ENCODE measurements at places on chromosomes 1 and 21.
A peak's percentile ranks its signal among the peaks of the same experiment; 100 is the strongest.

DNA sequence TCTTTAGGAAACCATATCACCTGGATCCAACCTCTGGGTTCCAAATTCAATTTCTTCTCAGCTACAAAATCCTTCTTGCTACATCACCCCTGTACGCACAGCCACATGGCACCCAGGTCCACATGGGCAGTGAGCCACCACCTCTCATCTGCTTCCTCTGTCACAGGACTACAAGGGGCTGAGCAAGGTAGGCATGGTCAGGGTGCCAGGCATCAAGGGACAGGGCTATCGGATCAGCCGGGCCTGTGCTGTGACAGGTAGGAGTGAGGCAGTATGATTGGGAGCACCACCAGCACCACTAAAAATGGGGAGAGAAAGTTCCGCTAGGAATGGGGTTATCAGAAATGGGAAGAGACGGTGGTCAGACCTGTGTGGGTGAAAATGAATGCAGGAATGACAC, 29.4 kb downstream of the S100A6 start:
- no peak for DNase-seq

GRCh38 chr1:115593365-115594259, 48.2 kb upstream of the VANGL1 start:
- no peak for DNase-seq

DNA sequence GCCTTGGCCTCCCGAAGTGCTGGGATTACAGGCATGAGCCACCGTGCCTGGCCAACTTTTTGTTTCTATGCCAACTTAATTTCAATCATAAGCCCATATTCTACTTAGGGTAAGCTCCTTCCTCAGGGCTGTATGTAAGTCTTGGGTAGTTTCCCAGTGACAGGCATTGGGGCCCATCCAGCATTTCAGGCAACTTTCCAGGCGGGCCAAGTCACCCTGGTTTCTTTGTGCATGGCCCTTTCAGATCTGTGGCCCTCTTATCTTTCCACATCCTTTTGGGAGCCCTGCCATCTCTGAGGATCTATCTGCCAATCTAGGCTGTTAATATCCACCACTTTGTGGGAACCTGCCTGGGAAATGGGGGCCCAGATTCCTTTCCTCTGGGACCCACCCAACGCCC, 58.7 kb downstream of the TNN start:
- no peak for DNase-seq

- DNase-seq, result peak; percentile 61
Measured at GRCh38 chr1:8412183-8412831, 94.4 kb downstream of the SLC45A1 start.

- no peak for DNase-seq
Measured at GRCh38 chr21:18812308-18812707, 408.7 kb upstream of the TMPRSS15 start.

DNA sequence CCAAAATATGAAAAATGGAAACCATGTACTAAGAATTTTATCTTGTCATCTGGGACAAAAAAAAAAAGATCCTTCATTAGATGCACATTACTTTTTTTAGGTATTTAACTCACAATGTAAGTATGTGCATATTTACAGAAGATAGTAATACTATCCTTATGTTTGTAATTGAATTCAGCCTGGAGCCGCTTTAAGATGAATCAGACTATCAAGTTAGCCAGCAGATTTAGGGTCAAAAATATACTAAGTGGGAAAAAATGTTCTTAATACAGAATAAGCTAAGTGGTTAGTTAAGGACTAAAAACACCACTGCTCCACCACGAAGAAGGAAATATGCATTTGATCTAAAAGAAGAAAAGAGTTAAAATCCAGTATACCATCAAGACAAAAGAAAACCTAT, 49.1 kb downstream of the DSCAM start:
- no peak for DNase-seq

DNA sequence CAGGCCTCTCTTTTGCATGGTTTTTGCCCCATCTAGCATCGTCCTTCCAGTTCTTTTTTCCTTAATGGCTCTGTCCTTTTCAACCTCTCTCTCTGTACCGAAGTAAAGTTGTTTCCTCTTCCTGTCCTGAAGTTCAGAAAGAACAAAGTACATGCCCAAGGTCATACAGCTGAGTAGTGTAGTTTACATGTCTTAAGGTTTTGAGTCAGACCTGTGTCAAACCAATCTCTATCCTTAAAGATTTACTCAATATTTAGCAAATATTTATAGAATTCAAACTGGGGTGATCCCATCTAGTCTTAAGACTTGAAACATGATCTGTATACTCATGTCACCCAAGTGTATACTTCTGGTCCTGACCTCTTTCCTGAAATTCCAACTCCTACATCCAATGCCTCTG, 118.7 kb upstream of the SGIP1 start:
- DNase-seq, result no peak

DNA sequence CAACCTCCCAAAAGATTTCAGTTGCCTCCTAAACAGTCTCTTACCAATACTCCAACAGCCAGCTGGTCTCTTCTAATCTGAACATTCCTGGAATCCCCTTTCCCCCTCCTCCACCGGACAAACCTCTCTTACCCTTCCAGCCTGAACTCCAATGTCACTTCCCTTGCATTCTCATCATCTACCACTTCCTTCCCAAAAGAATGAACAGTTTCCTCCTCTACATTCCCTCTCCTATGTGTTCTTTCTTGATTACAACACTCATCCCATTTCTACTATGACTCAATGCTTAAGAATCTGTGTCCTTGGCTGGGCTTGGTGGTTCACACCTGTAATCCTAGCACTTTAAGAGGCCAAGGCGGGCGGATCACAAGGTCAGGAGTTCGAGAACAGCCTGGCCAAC, 417.1 kb downstream of the SETD4 start:
- no peak for DNase-seq

DNA sequence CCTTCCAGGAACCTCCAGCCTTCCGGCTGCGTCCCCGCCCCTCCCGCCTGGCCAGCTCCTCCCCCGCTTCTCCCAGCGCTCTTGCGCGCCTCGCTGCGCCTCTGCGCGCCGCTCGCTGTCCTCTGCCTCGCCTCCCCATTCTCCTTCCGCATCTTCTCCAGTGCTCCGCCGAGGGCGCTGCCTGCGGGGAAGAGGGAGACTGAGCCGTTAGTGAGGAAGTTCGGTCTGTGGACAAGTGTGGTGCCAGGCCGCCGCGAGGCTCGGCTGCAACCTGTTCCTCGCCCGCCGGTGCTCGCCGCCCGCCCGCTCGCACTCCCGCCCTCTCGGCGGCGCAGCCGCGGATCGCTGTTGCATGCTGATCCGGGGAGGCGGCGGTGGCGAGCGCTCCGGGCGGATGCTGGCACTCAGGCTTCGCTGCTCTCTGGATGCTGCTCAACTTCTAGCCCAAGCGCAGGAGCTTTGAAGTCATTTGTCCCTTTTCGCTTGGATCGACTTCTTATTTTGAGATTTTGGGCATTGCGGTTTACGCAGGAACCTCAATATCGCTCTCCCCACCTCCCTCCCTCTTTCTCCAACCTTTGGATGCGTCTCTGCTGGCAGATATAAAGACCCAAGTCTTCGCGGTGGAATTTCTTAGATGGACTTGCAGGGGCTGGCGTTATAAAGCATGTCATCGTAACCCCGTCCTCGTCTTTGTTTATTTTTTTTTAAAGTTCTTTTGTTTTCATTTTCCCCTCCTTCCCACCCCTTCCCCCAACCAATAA, 614 bp upstream of the CACNA1E start:
- DNase-seq, result no peak

DNA sequence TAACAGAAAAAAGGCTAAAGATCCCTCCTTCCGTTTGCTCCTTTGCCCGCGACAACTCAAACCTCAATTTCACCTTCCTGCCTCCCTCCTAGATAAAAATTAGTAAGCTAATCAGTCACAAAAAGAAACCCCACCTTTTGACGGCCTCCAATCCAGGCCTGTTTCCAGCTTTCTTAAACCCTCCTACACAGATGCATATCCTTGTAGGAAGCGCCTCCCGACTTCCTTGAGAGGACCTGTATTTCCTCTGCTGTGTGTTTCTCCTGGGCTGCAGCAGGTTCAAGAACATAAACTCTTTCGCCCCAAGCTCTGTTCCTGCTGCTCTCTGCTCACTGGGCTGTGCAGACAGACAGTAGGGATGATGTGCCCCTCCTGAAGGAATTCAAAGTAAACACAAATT, 168.8 kb downstream of the CYYR1 start:
- DNase-seq, result no peak

- DNase-seq, result no peak
Measured at GRCh38 chr21:34684174-34684876, 15.5 kb downstream of the CLIC6 start.

GRCh38 chr1:30363031-30363430, 360.4 kb downstream of the MATN1 start:
- no peak for DNase-seq

Measured in HFF-Myc (cell line).